ENCODE measurements at places on chromosomes 7 and 10.

DNA sequence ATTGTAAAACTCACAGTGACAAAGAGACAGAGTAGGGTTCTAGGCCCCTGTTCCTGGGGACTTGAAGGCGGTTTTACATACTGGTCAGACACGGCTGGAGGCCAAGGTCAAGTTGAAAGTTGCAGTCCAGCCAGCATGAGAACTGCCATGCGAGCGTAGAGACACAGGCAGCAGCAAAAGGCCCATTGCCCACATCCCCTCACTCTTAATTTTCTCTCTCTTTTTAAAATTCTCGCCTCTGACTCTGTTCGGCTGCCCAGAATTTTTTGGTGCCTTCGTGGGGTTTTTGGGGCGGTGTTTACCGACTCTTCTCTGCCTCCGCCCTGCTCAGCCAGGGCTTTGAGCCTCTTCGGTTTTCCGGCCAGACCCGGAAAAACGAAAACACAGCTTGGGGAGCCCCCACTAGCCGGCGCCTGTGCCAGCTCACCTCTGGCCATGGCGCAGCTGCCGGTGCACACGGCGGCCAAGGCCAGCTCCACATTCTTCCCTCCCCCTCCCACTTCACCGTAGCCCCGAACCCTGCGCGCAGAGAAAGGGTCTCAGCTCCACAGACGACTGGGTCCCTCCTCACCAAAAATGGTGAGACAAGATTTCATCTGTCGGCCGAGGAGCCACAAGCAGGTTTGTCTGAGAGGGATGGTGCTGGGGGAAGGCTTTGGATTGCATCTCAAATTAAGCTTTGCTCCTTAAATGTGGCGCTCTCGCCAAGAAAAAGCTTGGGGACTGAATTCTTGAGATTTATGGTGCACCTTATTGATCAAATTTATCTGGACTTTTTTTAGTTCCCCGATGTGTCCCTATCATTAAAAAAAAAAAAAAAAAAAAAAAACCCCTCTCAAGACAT, 2.3 kb upstream of the HOXA13 start:
- DNase-seq: no peak

DNA sequence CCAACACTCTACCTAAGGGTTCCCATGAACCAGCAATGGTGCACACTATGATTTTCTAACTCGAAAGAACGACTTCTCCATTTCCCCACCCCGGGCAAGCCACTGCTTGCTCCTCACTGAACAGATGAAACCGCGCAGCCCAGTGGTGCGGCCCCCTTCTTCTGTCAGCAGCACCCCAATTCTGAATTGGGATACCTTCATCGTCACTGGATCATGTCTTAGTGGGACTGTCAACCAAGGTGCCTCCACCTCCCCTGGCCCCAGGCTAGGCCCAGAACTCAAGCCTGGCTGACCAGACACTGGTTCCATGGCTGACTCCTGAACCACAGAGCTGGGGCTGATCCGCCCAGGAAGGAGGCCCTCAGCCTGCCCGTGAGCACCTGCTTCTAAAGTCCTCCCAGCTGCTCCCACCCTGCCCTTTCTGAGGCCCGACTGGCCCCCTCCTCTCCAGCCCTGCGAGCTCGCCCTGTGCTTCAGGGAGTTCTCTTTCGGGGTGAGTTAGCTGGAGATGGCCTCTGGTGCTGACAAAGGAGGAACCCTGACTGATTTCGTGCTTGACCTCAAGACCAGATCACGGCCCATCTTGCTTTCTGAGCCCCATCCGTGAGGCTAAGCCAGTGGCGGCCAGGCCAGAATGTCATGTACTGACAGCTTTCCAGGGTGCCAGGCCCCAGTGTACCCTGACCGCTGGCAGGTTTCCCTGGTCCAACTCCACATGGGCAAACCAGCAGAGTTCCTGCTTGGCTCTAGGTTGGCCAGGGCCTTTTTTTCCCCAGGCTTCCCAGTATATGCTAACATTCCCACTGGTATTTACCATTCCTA, 44.5 kb downstream of the FAM53B start:
- no peak for DNase-seq

DNA sequence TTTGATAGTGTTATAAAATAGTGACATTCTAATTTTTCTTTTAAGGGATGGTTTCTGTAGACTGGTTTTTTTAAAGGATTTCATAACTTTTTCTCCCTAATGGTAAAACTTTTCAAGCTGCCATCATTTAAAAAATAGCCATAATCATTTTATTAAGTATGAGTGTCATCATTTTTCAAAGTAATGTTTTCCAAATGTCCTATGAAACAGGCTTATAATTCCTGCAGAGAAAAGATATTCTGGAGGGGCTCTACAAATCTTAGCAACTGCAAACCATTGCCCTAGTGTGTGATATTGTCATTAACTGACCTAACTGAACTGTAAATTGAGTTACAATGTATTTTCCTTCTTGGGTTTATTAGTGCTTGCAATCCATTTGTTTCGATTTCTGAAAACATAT, 226.0 kb downstream of the BBS9 start:
- DNase-seq: no peak

DNA sequence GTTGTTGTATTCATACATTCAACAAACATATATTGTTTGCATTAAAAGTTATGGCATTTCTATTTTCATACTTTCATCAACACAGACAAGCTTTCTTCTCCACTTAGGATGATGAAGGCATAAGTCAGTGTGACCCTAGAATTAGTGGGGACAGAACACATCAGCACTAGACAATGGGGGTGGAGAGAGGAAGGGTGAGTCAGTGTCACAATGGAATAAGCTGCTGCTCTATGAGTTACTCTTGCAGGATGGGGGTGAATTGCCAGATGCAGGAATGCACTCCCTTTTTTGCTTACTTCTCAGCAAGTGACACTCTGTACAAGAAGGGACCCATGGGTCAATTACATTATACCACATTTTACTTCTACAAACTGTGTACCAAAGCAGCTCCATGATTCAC, 74.0 kb downstream of the DGKI start:
- DNase-seq: no peak

GRCh38 chr7:130065500-130066152, 4.7 kb upstream of the KLHDC10 start:
- DNase-seq: no peak

Data from activated CD4-positive, alpha-beta T cell treated with anti-CD3 and anti-CD28 coated beads, Interleukin-2, amount 50 U/mL, for 1 hour (primary cell).